Stimulated activated CD8-positive, alpha-beta memory T cell treated with anti-CD3 and anti-CD28 coated beads, Interleukin-2, amount 100 ng/mL, for 48 hours (primary cell): ENCODE measurements at places on chromosomes 5 and 9.
A peak's percentile ranks its signal among the peaks of the same experiment; 100 is the strongest.

DNA sequence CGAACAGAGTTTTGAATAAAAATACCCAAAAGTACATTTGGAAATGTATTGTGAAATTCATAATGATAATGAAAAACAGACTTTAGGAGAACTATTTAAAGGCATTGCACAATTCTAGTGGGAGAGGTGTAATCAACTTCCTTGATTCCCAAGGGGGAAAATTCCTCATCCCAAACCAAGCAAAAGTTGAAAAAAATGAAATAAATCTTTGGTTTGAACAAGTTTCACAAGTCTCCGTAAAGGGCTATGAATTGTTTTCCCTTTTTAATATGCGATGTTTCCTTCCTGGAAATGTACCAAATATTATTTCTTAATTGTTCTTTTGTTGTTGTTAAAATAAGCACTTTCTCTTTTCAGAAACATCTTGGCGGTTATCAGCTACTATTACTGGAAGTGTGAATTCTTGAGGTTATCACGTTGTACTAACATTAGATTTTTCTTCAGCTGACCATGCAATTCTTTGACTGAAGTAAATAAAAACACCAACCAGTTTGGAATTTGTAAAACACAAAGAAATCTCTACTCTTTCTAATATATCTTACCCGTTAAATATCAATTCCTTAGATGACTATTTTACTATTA lies 59.3 kb downstream of the SVEP1 start:
- DNase-seq = no peak

DNA sequence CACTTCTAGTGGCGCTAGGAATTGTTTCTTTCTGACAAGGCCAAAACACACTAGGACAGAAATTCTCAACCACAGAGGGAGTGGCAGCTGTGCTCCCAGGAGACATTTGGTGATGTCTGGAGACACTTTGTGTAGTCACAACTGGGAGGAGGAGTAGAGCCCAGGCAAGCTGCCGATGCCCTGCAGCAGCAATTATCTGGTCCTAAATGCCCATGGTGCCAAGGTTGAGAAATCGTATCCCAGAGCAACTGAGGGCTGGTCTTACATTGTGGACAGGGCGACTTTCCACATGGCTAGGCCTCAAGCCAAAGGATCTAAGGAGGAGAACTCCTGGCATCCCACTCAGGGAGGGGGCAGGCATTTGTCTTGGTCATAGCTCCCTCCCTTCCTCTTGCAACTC lies 259.9 kb downstream of the GADD45G start:
- DNase-seq = no peak

DNA sequence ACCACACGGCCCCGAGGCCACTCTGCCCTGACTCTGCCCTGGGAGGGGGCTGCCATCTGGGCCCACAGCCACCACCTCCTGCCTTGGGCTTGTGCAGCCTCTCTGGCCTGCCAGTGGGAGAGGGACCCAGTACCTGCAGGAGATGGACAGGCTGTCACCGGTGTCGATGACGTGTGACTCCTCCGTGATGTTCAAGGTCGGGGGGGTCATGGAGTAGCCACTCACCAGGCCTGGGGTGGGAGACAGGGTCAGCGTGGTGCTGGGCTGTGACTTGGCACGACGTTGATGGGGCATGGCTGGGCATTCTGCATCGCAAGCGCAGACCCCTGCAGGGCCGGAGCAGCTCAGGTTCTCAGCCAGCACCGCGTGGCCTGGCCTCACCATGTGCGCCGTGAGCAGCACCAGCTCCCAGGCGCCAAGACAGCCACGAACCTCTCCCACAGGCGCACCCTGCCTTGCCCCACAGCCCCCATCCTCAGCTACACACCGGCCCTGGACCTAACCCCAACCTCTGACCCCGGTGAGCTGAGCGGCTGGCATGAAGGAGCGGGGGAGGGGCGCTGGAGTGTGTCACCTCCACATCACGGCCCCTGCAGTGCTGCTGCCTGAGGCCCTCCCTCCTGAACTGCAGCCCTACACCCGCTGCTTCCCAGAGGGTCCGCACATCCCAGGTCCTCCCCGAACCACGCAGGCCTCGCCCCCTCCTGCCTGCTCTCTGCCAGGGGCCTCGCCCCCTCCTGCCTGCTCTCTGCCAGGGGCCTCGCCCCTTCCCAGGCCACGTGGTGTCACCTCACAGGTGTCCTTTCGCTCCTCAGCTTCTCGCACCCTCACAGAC lies 17.6 kb downstream of the FLT4 start:
- no peak for DNase-seq

DNA sequence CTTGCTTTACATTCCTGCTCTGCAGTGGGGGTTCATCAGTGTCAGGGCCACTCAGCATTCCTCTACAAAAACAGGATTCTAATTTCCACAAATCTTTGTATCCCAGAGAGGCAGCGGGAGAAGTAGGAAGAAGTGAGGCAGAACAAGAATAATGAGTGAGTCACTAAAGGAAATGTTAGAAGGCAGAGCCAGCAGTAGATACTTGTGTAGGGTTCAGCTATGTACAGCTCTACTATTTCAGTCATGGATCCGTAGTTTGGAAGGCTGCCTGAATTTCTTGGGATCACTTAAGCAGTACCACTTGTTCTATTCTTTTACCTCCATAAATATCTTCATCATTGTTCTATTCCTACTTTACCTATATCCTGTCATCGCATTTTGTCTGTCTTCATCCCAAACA lies 246.3 kb upstream of the TLE4 start:
- DNase-seq = no peak

DNA sequence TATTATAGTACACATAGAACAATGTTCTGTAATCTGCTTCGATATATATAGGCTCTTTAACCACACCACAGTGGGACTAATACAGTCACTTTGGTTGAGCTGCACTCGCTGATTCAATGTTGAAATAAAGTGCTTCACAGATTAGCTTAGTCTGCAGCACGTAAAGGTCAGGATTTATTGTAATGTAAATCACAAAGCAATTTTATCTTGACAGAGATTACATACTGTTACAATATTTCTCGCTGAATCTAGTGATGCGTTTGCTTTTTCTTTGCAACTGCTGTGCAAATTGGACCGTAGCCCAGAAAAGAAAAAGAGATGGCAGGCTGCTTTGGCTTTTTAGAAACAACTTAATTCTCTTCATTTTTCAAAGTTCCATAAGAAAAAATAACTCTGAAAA lies 52.9 kb downstream of the CETN3 start:
- DNase-seq = no peak

DNA sequence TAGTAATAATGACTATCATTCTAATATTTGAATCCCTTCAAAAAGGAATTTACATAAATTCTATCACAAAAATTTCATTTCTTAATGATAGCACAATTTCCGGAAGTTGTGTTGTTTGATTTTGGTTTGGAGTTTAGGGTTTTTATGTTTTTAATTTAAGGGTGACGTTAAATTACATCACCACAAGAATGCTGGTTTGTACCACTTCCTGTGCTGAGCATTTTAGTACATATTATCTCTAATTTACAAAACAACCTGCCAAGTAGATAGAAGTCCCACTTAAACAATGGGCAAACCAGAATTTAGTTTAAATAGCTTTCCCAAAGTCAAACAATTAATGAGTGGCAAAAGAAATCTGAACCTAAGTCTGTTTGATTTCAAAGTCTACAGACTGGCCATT lies 63.4 kb downstream of the DENND1A start:
- DNase-seq = no peak

DNA sequence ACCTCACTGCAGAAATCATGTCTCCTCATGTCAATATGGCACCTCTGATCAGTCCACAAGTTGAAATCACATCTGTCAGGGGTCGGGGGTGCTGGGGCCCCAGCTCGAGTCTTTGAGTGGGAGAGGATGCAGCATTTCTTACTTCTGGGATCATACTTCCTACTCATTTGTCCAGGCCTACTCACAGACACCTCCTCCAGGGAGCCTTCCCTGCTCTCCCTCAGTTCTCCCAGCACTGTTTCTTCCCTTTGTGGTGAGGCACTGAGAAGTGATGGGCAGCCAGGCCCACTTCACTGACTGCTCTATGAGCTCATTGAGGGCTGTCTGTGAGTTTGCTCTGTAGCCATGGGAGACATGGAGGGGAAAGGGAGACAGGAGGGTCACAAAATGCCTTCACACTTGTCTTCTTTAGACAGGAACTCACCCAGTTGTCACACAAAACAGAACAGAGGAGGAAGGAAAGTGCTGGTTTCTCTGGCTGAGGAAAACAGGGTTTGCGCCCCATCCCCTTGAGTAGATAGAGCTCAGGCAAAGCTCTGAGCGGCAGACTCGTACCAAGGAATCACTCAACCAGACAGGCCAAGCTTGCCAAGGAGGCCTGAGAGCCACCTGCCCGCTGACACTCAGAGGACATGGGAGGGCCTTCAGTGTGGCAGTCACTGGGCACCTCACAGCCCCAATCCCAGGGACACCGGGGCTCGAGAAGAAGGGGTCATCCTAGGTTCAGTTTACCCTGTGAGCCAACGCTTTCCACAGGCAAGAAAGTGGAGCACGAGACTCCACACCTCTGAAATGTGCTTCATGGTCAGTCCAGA lies 152.9 kb downstream of the GABBR2 start:
- no peak for DNase-seq

GRCh38 chr5:102537011-102537410 lies 38.2 kb upstream of the SLCO6A1 start:
- no peak for DNase-seq

GRCh38 chr5:22560147-22560546 lies 293.0 kb downstream of the CDH12 start:
- DNase-seq = no peak

GRCh38 chr5:151115272-151115905 lies 34.6 kb upstream of the TNIP1 start:
- DNase-seq = peak; percentile 67

- no peak for DNase-seq
These were observed 6.5 kb downstream of the GAS1 start for GRCh38 chr9:86940774-86941173.

- DNase-seq = no peak
These were observed 48.5 kb downstream of the SIL1 start for GRCh38 chr5:139149477-139150199.

GRCh38 chr5:178436326-178436940 lies 153.8 kb downstream of the COL23A1 start:
- no peak for DNase-seq

- DNase-seq = no peak
These were observed 27.5 kb upstream of the GABBR2 start for GRCh38 chr9:98736226-98736625.

GRCh38 chr5:7856855-7857254 lies 5.9 kb upstream of the CFAP90 start:
- DNase-seq = no peak

DNA sequence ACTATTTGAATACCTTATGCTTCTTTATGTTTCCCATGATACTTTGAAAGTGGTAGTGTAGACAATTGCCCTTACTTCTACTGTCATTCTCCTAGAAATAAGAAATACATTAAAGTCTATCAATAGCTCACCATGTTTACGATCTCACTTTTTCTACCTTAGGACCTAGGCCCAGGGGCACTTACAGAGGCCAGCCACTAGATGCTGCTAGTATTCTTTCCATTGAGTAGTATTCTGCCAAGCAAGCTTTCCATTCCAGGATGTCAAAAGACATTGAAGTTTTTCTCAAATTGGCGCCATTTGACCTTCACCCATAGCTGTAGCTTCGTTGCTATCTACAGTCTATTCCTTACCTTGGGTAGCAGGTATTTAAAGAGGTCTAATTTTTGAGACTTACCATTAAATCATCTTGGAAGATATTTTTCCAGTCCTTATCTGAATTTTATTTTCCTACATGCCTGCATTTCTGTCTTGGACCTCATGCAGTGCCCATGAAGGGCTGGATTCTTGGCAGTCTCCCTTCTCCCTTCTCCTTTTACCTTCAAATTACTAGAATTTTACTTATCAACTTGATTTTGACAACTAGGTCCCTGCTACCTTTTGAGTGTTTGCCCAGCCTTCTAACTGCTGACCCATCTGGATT lies 246.0 kb upstream of the NUDT12 start:
- no peak for DNase-seq

DNA sequence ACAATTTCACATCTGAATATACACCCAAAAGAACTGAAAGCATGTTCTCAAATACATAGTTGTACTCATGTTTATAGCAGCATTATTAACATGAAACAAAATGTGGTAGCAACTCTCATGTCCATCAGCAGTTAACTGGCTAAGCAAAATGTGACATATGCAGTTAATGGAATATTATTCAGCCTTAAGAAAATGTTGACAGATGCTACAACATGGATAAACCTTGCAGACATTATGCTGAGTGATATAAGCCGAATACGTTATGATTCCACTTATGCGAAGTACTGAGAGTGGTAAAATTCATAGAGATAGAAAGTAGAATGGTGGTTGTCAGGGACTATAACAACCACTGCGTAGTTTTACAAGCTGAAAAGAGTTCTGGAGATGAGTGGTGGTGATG lies 1469.0 kb upstream of the ACO1 start:
- DNase-seq = no peak

- no peak for DNase-seq
These were observed 351.7 kb downstream of the DIRAS2 start for GRCh38 chr9:90290716-90291485.

DNA sequence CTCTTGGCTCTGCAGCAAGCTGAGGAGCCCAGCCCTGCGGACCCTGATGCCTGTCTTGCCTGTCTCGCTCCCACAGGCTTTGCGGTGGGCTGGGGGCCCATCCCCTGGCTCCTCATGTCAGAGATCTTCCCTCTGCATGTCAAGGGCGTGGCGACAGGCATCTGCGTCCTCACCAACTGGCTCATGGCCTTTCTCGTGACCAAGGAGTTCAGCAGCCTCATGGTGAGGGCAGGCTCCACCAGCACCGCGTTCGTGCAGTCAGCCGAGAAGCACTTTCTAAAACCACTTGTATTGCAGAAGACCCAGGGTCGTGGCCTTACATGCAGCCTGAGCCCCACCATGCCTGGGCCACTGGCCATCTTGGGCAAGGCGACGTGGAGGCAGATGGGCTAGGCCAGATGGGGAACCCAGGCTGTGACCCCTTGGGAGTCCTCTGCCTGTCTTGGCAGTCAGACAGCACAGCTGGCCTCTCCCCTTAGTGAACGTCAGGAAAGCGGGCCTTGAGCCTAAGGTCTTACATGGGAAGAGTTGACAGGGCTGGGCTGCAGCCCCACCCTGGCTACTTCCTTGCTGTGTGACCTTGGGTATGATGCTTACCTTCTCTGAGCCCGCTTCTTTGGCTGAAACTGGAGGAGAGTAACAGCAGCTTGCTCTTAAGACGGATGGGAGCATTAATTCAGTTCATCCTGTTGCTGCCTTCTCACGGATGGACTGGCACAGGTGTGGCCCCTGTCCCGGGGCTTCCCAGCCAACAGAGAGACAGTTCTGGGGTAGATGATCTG lies 8.6 kb downstream of the SLC2A8 start:
- no peak for DNase-seq

- DNase-seq = no peak
These were observed 451.4 kb upstream of the DAB2 start for GRCh38 chr5:39876146-39876545.

- DNase-seq = no peak
These were observed 428.6 kb upstream of the TLE4 start for GRCh38 chr9:79143211-79143610.

GRCh38 chr9:2622461-2623287 lies 1.1 kb downstream of the VLDLR start:
- peak; percentile 2 for DNase-seq

- no peak for DNase-seq
These were observed 10.3 kb upstream of the GPSM1 start for GRCh38 chr9:136316896-136317676.
